GM13977 (cell line): ENCODE measurements at places on chromosomes 13 and 19.

- no peak for DNase-seq
Observed at GRCh38 chr13:107170270-107170931, 602.5 kb upstream of the ARGLU1 start.

DNA sequence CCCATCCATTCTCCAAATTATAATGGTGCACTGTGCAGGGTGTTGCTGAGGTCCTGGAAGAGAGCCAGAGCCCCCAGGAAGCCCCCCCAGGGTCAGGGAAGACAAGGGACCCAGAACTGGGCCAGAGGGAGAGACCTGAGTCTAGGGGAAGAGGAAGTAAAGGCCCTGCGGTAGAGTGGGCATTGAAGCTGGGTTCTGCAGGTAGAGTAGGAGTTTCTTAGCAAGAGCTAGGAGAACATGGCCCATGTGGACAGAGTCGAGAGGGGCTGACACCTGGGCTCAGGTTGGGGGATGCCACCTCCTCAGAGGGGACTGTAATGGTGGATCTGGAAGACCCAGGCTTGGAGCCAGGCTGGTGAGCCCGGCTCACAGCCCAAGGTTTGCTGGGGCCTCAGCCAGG is 17.0 kb upstream of the ONECUT3 start:
- no peak for DNase-seq

DNA sequence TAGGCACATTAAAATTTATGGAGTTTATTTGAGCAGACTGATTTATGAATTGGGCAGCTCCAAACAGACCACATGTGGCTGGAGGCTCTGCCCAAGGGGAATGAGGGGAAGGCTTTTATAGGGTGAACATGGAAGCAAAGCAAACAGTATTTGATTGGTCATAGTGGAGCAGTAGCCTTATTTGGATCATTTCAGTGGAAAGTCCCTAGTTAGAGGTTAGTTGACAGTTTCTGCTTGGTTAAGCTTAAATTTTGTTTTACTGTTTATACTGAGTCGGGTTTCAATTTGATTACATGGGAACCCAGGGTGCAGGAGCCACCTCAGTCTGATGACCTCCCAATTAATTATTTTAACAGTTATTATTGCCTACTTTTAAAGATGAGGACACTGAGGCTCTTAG is 140.5 kb downstream of the NDFIP2 start:
- no peak for DNase-seq

GRCh38 chr13:73259061-73260017 is 200.5 kb downstream of the KLF5 start:
- DNase-seq = no peak

GRCh38 chr13:33678906-33679657 is 138.9 kb upstream of the RFC3 start:
- peak; percentile 91 for DNase-seq

- no peak for DNase-seq
Observed at GRCh38 chr13:114309806-114310410, 4.4 kb upstream of the CHAMP1 start.

GRCh38 chr13:102830646-102831045 is 15.2 kb upstream of the ERCC5 start:
- no peak for DNase-seq

DNA sequence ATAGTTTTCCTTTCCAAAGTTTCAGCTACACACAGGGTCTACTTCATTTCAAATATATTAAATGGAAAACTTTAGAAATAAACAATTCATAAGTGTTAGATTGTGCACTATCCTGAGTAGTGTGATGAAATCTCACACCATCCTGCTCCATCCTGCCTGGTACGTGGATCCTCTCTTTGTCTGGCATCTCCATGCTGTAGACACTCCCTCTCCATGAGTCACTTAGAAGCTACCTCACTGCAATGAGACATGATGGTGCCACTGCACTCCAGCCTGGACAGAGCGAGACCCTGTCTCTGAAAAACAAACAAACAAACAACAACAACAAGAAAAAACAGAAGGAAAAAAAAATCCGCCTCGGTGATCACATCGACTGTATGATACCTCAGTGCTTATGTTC is 191.8 kb downstream of the PCCA start:
- DNase-seq = no peak

- DNase-seq = no peak
Observed at GRCh38 chr13:99962242-99962641, 9.3 kb downstream of the ZIC5 start.

- peak; percentile 5 for DNase-seq
Observed at GRCh38 chr19:10546817-10547216, 3.1 kb downstream of the ATG4D start.

DNA sequence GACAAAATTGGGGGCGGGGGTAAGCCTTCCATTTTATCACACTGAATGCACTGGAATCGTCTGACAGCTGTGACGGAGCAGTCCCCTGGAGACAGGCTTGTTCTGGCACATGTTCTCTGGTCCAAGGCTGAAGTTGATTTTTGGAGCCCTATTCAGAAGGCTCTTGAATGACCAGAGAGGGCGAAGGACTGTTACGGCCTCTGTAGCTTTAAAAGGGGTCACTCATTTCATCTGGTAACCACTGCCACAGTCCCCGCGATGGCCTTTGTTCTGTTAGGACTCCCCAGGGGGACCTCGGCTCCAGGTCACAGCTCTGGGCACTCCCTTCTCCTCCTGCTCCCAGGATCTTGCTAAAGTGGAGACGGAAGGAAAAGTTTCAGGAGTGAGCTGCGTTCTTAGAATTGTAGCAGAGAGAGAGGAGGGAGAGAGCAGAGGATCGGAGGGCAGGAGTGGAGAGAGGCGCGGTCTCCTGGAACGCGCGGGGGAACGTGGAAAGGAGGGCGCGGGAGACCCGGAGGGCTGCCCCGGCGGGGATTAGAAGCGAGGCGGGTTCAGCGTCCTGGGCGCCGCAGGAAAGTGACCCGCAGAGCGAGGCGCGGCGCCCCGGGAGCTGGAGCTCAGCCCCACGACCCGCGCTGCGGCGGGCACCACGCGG is 134.3 kb upstream of the MYO16 start:
- no peak for DNase-seq

GRCh38 chr19:11155373-11156120 is at the start of gene SPC24:
Gene SPC24 (minus strand): TSS chr19:11155782. CDS start chr19:11155776, 6 bp downstream.
- DNase-seq = peak; percentile 100

- no peak for DNase-seq
Observed at GRCh38 chr19:4602173-4602788, 37.0 kb upstream of the TNFAIP8L1 start.

- DNase-seq = no peak
Observed at GRCh38 chr13:89401264-89401675, 1730.1 kb downstream of the SLITRK5 start.

DNA sequence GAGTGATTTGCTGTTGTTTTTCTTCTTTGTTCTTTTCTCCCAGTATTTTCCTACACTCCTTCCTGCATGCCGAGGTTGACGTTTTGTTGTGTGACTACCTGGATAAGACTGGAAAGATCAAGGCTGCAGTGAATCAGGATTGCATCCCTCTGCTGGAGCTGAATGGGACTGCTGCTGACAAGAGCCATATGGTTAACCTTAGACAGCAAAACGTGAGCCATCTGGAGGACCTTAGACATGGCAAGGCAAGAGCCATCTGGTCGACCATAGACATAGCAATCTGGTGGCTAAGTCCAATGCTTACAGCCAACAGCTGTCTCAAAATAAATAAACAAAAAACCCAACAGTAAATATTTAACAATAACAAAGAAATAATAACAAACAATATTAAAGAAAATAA is 42.6 kb upstream of the ZNF91 start:
- DNase-seq = no peak

GRCh38 chr13:41428155-41428554 is 29.2 kb upstream of the RGCC start:
- no peak for DNase-seq

GRCh38 chr19:55251341-55252081 is 7.3 kb downstream of the PPP6R1 start:
- DNase-seq = no peak

DNA sequence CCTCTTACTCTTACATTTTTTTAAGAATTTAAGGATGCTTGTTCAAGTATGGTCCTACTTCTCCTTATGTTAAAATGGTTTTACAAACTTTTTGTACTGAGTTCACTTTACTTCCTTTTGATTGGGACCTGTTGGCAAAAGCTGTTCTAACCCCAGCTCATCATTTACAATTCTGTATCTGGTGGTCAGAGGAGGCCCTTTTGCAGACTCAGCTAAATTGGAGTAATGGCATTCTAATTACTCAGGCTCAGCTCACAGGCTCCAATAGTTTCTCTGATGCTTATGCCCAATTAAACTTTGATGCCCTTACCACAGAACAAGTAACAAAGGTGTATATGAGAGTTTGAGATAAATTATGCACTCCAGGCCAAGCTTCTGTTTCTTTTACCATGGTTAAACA is 1632.0 kb downstream of the UQCRFS1 start:
- no peak for DNase-seq

DNA sequence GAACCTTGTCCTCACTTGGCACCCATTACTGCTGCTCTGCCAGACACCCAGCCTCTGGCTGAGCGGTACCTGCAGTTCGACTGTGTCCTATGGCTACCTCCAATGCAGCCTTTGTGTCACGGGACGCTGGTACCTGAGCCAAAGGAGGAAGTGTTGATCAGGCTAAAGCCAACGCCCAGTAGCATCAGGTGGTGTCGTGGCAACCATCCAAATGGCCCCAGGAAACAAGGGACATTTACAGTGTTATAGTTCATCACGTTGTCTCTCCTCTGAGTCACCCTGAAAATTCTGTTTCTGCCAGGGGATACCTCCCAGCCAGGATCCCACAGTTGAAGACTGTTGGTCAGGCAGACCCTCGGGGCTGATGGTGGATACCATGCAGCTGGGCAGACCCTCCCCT is 10.1 kb downstream of the RHPN2 start:
- DNase-seq = no peak

GRCh38 chr13:37657134-37657533 is 58.6 kb upstream of the POSTN start:
- DNase-seq = no peak

DNA sequence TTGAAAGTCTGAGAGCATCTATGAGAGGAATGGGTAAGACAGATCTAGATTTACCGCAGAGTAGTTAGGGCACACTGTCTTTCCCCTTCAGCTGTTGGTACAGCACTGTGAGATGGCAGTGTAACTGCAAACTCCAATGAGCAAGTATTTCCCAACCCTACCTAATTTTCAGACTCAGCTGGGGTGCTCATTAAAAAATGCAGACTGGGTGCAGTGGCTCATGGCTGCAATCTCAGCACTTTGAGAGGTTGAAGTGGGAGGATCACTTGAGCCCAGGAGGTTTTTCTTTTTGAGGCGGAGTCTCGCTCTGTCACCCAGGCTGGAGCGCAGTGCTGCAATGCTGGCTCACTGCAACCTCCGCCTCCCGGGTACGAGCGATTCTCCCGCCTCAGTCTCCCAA is 12.6 kb downstream of the QPCTL start:
- no peak for DNase-seq

DNA sequence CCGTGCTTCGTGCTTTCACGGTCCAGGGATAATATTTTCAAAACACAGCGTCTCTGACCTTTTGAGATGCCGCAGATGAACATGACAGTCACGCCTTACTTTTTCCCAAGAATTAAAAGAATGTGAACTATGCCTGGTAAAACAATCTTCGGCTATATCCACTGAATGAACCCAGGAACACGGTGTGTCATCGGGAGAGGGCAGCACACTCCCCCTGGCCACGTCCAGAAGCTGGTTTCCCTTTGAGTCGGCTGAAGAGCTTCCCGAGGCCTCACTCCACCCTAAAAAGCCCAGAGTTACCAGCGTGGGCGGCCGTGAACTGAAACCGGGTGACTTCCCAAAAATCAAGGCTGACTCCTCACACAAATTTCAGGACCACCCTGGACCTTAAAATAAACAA is 22.9 kb upstream of the SHISA2 start:
- no peak for DNase-seq

- DNase-seq = no peak
Observed at GRCh38 chr19:5104871-5105351, 136.0 kb downstream of the KDM4B start.

DNA sequence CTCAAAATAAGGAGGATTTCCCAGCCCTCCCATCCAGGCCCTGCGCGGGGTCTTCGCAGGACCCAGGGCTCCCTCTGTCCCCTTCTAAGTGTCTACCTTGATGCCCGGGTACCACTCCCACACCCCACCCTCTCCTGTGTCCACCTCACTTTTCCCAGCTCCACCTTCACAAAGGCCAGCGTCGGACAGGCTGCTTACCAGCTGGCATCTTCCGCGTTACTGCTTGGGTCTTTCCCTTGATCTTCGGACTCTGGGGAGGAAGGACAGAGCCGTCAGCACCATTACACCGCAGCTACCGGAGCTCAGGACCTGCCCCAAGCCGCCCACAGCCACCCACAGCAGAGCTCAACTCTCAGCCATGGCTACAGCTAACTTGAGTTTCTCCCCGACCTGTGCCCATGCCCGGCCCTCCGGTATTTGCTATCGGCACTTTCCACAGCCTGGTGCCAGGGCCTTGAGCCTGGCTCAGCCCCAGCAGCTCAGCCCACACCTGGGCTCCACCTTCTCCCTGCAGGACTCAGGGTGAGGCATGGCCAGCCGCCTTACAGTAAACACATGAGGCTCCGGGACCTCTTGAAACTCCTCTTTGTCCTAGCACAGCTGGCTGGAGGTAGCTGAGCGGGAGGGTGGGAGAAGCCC is 3.8 kb downstream of the C13orf46 start:
- no peak for DNase-seq

- DNase-seq = no peak
Observed at GRCh38 chr13:112362021-112362420, 14.1 kb upstream of the SPACA7 start.

DNA sequence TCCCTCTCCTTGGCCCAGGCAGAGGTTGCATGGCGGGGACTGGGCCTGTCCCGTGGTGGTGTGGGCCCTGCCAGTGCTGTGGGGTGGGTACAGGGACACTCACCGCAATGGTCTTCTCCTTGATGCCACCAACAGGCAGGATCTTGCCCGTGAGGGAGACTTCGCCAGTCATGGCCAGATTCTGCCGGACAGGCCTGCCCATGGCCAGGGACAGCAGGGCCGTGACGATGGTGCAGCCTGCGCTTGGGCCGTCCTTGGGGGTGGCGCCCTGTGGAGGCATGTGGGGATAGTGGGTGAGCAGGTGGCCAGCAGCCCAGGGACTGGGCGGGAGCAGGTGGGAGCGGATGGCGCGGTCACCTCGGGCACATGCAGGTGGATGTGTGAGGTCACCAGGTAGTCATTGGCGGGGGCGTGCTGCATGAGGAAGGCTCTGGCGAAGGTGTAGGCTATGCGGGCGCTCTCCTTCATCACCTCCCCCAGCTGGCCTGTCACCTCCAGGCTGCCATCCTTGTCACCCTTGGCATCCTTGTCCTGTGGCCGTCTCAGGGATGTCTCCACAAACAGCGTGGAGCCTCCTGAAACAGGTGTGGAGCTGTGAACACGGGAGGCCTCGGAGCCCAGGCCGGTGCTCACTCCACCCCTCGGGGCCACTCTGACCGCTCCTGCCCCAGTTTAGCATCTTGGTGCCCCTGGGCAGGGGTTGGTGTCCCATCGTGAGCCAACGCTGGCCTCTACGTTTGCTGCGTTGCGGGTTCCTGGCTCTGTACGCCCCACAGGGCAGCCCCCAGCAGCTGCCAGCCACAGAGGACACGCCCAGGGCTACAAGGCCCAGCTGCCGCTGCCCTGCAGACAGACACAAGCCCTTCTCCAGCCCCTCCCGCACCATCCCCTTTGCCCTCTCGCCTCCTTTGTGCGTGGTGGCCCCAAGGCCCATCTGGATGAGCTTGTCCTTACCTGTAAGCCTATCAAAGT is 3.4 kb downstream of the RPL36 start:
- no peak for DNase-seq
